Thoracic aorta (tissue), 2 donors: ENCODE measurements at places on chromosomes 12 and 14.

GRCh38 chr14:21278632-21279031 is 1.3 kb upstream of the RPGRIP1 start:
- DNase-seq = no peak

DNA sequence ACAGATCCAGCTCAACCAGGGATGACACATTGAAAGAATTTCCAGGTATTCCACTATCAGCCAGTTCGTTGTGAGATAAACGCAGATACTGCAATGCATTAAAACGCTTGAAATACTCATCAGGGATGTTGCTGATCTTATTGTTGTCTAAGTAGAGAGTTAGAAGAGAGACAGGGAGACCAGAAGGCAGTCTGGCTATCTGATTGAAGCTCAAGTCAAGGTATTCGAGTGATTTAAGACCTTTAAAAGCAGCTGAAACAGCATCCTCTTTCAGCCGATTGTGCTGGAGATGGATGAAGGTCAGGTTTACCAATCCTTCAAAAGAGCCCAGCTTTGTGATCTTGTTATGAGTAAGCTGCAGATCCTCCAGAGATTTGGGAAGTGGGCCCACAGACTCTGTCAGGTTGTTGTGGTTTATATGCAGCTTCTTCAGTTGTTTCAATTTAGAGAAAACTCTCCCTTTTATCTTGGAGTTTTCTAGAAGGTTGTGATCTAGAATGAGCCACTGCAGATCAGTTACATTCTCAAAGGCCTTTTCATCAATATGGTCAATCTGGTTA is 3.0 kb downstream of the LUM start:
- DNase-seq = no peak

DNA sequence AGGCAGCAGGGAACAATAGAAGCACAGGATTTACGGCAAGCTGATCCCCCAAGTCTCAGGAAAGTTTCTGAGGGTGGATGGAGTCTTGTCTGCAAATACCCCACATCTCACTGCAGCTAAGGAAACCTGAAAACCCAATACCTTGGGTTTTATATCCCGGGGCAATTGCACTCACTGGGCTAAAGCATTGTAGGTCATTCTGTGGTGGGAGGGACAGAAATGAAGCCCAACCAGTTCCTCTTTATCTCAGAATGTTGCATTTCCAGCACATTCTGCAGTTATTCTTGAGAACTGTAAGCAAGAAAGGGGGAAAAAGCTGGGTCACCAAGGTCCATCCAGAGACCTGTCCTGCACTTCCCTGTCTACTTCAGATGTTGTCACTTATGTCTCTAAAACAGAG is 39.8 kb downstream of the C12orf42 start:
- no peak for DNase-seq

- no peak for DNase-seq
Observed at GRCh38 chr14:88234442-88234841, 88.6 kb downstream of the KCNK10 start.

DNA sequence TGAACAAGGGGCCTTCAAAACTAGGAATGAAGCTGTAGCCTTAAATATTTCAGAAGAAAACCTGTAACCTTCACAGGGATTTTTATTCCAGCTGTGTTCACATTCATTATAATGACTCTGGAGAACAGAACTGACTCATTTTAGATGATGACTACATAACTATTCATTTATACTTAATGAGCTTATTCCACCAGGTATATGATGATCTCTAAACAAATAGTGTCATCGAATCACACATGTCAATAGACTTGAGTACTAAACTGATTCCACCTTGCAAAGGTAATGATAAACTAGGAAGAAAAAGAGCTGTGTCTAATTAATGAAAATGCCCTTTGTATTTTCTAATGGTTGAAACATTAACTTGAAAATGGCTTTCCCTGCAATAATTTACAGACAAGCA is 433.2 kb downstream of the PDZRN4 start:
- DNase-seq = no peak

- no peak for DNase-seq
Observed at GRCh38 chr14:99412117-99413061, 68.3 kb downstream of the SETD3 start.

GRCh38 chr14:94081386-94081820 is 293 bp downstream of the IFI27L1 start:
- DNase-seq = no peak
